Skin of body (tissue), 3 donors: ENCODE measurements at places on chromosomes 13 and 19.

- no peak for DNase-seq
Observed at GRCh38 chr19:7720351-7720750, 11.6 kb downstream of the CLEC4G start.

- DNase-seq = peak; percentile 30
Observed at GRCh38 chr19:2424686-2425621, 2.4 kb downstream of the TIMM13 start.

GRCh38 chr13:49760558-49760957, 31.9 kb downstream of the KPNA3 start:
- no peak for DNase-seq

GRCh38 chr19:42038666-42039065, 31.3 kb downstream of the GRIK5 start:
- no peak for DNase-seq

- no peak for DNase-seq
Observed at GRCh38 chr13:38166116-38166515, 183.5 kb upstream of the UFM1 start.
